Activated CD8-positive, alpha-beta memory T cell treated with anti-CD3 and anti-CD28 coated beads, Interleukin-2, amount 50 U/mL, for 4 hours (primary cell): ENCODE measurements at places on chromosomes 16 and 17.

DNA sequence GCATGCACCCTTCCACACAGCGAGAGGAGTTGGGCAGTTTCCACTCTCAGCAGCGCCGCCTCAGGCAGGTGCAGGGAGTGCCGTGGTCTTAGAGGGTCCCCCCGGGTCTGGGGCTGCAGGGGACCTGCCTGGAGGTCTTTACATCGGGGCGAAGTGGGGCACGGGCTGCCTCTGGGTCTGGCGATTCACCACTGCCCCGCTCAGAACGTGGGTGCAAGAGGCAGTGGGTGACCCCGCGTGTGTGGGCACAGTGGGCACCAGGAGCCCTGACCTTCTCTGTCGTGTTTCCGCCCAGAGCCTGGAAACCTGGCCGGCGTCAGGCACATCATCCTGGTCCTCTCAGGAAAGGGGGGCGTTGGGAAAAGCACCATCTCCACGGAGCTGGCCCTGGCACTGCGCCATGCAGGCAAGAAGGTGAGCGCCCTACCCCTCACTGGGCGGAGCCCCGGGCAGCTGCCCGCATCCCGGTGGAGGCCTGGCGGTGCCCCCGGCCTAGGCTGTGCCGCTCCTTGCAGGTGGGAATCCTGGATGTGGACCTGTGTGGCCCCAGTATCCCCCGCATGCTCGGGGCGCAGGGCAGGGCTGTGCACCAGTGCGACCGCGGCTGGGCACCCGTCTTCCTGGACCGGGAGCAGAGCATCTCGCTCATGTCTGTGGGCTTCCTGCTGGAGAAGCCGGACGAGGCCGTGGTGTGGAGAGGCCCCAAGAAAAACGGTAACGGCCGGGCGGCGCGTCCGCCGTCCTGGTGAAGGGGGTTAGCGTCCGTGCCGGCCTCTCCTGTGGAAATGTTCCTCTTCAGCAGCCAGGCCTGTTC, 3.7 kb downstream of the NUBP2 start:
- peak; percentile 12 for DNase-seq

- DNase-seq = no peak
These were observed 10.6 kb downstream of the RHBDL3 start for GRCh38 chr17:32276171-32276601.

- DNase-seq = no peak
These were observed 33.0 kb downstream of the C16orf95 start for GRCh38 chr16:87284183-87284582.

DNA sequence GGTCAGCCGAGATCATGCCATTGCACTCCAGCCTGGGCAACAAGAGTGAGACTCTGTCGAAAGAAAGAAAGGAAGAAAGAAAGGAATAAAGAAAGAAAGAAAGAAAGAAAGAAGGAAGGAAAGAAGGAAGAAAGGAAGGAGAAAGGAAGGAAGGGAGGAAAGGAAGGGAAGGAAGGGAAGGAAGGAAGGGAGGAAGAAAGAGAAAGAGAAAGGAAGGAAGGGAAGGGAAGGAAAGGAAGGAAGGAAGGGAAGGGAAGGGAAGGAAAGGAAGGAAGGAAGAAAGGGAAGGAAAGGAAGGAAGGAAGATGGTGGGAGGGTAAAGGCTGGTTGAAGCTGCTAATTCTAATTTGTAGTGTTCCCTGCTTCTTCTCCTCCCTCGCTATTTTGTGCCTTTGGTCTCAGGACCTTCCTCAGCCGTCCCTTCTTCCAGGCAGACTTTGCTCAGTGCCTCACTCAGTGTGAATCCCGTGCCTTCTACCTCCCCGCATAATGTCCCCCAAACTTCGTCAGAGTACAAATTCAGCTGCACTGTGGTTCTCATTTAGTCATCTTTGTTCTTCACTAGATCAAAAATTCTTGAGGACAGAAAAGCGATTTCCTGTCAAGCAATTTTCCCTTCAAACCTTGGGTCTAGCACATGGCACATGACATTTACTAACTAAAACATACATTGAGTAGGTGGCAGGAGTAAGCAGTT, 31.1 kb upstream of the PAFAH1B1 start:
- DNase-seq = no peak

- DNase-seq = no peak
These were observed 2231.0 kb downstream of the TP53TG3F start for GRCh38 chr16:35690413-35690812.

GRCh38 chr16:73426433-73427160, 378.7 kb upstream of the ZFHX3 start:
- no peak for DNase-seq
